Karpas-422 (cell line): ENCODE measurements at places on chromosomes 11 and 22. TPM values are rescaled to one million over a fixed set of nuclear protein-coding genes. Genes with fewer than 3 reads are reported as not detected.
A peak's percentile ranks its signal among the peaks of the same experiment; 100 is the strongest.

DNA sequence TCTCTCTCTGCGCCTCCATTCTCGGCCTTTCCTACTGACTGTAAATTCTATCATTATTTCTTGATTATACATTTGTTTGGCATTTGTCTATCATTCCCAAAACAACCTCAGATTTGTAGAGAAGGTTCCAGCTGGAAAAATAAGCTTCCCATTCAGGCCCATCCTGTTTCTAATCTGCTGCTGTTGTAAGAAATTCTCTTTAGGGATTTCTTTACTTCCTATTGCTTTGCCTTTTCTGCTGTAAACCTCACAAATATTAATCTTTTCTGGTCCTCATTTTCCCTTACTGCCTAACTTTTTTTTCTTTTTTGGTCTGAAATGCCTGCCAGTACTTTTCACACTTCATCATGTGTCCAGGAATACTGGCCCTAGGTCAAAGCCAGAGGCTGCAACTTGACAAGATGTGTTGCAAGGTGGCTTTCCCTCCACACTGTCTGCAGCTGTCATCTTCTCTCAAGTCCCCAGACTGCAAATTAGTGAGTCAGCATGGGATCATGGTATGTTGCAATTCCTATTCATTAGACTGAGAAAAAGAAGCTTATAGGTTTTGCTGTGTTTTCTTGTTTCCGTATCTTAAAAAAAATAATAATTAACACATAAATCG is 858.7 kb upstream of the CHORDC1 start:
- peaks cover 69% of the 10 kb centered on the region for H3K4me1 ChIP-seq
- H3K27ac ChIP-seq = peak overlapping the region; percentile 7
- H3K36me3 ChIP-seq = no peaks in the 10 kb centered on the region

DNA sequence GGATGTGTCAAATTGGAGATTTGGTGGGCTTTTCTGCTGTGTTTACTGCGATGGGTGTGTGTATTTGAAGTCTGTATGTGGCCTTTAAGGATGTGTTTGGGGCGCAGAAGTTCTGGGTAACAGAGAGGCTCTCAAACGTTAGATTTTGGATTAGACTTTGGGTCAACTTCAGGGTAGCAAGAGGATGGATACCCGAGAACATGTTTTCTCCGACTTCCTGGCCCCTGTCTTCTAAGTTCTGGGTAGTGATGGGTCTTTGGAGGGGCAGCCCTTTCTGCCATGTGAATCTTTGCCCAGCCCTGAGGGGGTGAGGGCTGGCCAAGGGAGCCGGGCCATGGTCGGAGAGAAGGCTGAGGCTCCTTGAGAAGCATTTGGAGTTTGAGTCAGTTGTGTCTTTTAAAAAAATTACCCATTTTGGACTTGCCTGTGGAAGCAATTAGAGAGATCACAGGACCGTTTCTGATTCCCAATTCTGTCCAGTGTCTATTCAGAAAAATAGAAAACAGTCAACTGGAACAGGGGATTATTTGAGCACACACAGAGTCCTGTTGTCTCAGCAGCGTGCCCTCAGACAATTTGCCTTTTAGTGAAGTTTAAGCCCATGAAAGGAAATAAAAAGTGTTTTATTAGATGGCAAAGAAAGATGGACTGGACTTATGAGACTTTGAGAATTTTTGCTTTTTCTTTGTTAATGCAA is 114.4 kb downstream of the PTPRJ start:
- H3K4me3 ChIP-seq = peak overlapping the region; percentile 49
- H3K27ac ChIP-seq = peak overlapping the region; percentile 99
- no peaks in the 10 kb centered on the region for H3K36me3 ChIP-seq
- no peaks in the 10 kb centered on the region for H3K27me3 ChIP-seq

GRCh38 chr11:67517784-67518552 is 5.3 kb downstream of the CABP2 start:
- no peak for DNase-seq
- H3K27ac ChIP-seq = no peak overlapping the region
- no peaks in the 10 kb centered on the region for H3K36me3 ChIP-seq
- H3K4me1 ChIP-seq = no peaks in the 10 kb centered on the region
- no peak overlapping the region for H3K4me3 ChIP-seq
- H3K27me3 ChIP-seq = no peaks in the 10 kb centered on the region

- no peak overlapping the region for H3K4me3 ChIP-seq
- DNase-seq = no peak
- H3K27me3 ChIP-seq = no peaks in the 10 kb centered on the region
- H3K36me3 ChIP-seq = no peaks in the 10 kb centered on the region
- H3K4me1 ChIP-seq = no peaks in the 10 kb centered on the region
These were observed 53.3 kb upstream of the GLYAT start for GRCh38 chr11:58784995-58785394.

DNA sequence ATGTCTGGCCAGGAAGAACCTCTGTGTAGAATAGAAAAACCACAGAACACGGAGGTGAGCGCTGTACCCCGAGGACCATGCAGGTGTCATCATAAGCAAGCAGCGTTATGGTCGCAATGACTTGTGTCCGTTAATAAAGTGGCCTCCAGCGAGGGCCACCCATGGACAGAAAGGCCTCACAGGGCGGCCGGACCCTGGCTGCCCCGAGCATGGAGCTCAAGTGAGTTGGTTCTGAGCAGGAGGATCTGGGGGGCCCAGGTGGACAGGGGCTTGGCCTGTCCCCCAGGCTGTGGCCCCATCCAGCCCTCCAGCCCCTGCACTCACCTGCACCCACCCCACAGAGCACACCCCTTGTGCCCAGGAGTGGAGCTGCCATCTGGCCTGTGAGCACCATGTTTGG is 133.8 kb downstream of the BRD1 start:
- no peak for DNase-seq
- H3K27ac ChIP-seq = no peak overlapping the region
- H3K36me3 ChIP-seq = no peaks in the 10 kb centered on the region; the same call in 1 of the 2 replicates
- no peaks in the 10 kb centered on the region for H3K4me1 ChIP-seq
- no peaks in the 10 kb centered on the region for H3K27me3 ChIP-seq
- H3K4me3 ChIP-seq = no peak overlapping the region

MAPK8IP2 gene
- total RNA-seq = 1.3 and 1.6 TPM in 2 replicates

PAFAH1B2 gene
- 16.8 and 20.6 TPM in 2 replicates for total RNA-seq

SLC17A6 gene
- total RNA-seq = not detected in 2 replicates
